Stimulated activated CD4-positive, alpha-beta T cell treated with anti-CD3 and anti-CD28 coated beads, Interleukin-2, amount 100 ng/mL, for 4 hours (primary cell): ENCODE measurements at places on chromosomes 6 and 20.

GRCh38 chr6:20455251-20455940, 53.7 kb downstream of the E2F3 start:
- DNase-seq: no peak

DNA sequence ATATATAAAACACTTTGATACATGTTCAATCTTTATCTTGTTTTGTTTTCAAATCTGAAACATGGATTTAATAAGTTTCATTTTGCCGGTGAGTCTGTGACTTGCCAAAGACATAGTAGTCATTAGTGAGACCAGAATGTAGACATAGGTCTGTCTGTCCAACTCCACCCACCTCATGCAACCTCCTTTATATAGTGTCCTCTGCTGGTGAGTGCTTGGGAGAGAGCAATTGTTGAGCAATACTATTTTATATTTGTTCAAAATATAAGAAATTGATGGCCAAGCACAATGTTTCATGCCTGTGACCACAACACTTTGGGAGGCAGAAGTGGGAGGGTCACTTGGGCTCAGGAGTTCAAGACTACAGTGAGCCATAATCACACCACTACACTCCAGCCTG, 10.8 kb upstream of the LY86 start:
- DNase-seq: no peak

GRCh38 chr20:6501061-6501460, 266.4 kb upstream of the BMP2 start:
- DNase-seq: no peak

DNA sequence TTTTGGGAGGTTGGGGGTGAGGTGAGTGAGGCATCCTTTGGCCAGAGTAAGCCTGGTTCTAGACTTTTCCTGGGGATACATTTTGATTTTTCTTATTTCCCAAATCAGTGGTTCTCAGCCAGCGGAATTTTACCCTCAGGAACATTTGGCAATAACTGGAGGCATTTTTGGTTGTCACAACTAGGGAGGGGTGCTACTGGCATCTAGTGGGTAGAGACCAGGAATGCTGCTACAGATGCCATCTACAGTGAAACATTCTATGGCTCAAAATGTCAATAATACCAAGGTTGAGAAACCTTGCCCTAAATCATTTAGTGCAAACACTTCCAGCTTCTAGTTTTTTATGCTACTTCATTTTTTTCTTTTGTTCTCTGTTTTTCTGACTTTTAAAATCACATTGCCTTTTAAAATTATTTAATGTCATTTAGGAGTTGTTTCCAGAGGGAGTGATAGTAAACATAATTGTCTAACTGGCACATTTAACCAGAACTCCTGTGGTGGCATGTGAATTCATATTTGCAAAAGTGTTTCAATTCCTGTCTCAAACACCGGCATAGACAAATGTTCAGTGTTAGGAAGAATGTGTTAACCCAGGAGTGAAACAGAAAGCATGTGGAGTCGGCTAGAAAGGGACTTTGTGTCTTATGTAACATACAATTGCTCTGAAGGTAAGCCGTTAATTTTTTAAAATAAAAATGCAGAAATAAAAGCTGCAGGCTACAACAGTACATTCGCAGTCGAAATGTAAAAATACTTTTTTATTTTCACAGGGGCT, 59.0 kb downstream of the QRSL1 start:
- DNase-seq: no peak

DNA sequence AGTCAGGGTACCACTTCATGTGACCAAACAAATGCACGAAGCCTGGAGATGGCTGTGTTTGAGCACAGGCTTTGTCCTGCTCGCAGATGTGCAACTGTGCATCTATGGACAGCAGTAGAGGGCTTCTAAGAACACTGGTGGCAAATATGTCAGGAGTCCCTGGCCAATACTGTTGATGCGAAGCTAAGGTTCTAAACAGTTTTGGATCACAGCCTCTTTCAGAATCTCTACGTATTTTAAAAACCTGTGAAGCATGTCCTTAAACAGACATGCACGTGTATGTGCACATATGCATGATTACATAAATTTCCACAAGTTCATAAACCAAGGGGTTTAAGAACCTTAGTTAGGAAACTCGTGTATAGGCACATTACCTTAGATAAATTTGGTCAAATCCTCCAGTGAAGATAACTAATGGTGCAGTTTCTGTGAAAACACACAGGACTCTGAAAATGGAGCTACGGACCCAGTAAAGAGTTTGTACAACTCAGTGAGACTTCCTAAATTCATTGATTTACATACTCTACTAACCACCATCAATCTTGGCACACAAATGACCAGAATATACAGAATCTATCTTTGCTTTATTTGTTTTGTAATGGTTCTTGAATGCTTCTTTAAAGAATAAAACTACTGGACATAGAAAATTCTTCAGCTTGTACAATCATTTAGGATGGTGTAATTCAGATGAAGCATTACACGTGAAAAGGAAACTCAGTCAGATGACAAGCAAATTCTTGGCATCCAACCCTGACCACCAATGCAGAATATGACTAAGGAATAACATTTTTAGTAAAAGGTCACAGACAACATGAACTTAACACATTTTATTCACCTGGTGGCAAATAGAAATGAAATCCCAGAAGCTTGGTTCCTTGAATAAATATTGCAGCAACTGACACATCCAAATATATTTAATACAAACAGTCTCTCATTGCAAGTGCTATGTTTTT, 27.4 kb downstream of the KCNQ5 start:
- DNase-seq: no peak

DNA sequence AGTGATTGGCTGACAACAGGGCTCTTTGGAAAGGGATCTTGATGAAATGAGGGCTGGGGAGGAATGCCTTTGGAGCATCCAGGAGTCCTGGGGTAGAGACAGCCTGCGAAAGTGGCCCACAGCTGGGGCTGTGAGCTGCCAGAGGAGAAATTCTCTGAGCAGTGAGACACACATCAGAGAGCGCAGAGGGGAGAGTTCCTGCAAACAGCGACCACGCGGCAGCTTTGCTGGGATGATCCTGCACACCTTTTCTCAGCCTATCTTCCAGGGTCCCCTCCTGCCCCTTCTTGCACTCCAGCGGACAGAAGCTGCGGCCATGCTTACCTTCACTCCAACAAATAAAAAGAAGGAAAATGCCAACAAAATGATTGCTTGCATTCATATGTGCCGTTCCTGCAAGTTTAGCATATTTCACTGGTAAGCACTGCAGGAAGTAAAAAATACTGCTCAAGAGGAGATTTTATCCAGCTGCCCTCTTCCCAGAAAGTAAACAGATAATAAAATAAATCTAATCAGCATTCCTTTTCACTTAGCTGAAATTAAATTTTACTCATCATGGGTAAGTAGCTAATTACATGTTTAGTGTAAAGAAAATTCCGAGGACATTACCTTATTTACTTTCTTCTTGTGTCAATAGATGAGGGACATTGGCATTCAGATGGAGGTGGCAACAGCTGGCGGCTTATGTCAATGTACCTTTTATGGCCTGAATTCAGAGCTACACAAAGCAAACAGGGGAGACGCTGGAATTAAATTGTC, 339.9 kb upstream of the ARID1B start:
- no peak for DNase-seq

- no peak for DNase-seq
Measured at GRCh38 chr6:166603043-166603690, 16.7 kb upstream of the RAMACL start.

GRCh38 chr6:42354702-42355101, 97.0 kb downstream of the TRERF1 start:
- no peak for DNase-seq
